Vagina (tissue), 2 donors: ENCODE measurements at places on chromosomes 3 and 15. TPM values are rescaled to one million over a fixed set of nuclear protein-coding genes. Genes with fewer than 3 reads are reported as not detected.

The LMOD3 gene
- total RNA-seq, result not detected

The SNURF gene
- 10.3 TPM for total RNA-seq

The TM4SF4 gene
- total RNA-seq, result not detected

The APH1B gene
- total RNA-seq, result 22.8 TPM

The DPPA2 gene
- total RNA-seq, result not detected

The AQP9 gene
- total RNA-seq, result 1.5 TPM

The FSIP1 gene
- total RNA-seq, result 0.98 TPM

The ANKUB1 gene
- not detected for total RNA-seq

The SAXO2 gene
- not detected for total RNA-seq

The SLCO2A1 gene
- total RNA-seq, result 40.3 TPM

The SLC24A5 gene
- not detected for total RNA-seq

The RASGRF1 gene
- total RNA-seq, result not detected

- no peak for DNase-seq
Observed at GRCh38 chr3:37491343-37491742, 317.0 kb upstream of the LRRFIP2 start.

DNA sequence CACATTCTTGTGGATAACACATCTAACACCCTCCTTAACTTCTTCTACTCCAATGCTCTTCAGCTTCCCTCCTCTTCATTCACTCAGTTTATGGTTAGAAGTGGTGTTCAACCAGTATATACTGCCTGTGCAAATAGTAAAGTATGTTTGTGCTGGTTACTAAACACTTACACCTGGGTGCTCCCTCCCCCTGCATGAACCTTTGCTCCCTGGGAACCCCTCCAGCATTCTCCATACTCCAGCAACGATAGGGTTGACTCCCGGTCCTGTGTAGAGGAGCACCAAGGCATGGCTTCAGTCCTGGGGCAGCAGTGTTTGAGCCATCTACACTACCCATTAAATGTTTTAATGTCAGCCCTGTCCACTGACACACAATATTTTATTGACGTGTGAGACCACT, 407.5 kb upstream of the DPH6 start:
- no peak for DNase-seq

DNA sequence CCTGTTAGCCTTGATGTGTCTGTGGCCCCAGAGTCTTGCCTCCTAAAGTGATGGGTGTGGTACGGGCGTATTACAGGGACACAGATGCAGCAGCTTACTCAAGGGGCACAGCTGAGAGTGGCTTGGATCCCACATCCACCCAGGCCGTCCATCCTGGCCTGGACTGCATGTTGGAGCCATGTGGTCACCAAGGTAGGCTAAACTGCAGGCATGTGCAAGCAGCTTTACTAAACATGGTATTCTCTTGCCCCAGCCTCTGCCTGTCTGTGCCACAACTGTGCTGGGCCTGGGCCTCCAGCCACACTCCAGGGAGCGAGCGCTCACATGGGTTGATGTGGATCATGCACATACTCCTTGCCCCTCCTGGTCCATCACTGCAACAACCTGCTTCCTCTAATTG, 6.1 kb upstream of the GPR62 start:
- no peak for DNase-seq

GRCh38 chr3:154791611-154792010, 288.5 kb upstream of the MME start:
- DNase-seq, result no peak

DNA sequence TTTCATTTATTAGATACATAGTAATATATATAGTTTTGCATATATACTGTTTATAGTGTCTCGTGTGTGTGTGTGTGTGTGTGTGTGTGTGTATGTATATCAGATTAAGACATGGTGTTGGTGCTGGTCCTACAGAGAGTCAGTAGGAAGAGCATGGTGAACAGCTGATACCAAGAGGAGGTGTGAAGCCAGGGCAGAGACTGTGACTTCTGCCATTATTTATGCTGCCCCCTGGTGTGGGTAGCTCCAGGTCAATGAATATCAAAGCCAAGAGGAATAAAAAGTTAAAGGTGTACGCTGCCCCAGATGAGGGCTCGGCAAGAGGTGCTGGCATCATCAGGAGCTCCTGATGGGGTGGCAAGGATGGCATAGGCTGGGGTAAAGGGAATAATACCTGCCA, 299.5 kb upstream of the RASGRP1 start:
- DNase-seq, result no peak

- DNase-seq, result no peak
Observed at GRCh38 chr3:147152476-147152875, 253.9 kb downstream of the ZIC4 start.

DNA sequence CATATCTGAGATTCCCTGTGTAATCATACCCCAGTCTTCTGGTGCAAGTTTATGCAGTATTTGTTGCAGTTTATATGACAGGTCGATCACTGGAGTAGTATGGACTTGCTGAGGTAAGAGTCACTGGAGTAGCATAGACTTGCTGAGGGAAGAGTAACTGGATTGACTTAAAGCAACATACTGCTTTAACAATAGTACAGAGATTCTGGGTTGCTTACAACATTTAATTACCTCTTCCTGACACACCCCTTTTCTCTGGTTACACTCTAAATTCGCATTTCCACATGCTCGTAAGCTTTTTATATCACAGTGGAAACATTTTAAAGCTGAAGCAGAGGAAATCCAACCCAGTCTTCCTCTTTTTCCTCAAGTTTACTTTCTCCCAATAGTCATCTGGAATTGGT, 11.8 kb downstream of the AAGAB start:
- DNase-seq, result no peak

DNA sequence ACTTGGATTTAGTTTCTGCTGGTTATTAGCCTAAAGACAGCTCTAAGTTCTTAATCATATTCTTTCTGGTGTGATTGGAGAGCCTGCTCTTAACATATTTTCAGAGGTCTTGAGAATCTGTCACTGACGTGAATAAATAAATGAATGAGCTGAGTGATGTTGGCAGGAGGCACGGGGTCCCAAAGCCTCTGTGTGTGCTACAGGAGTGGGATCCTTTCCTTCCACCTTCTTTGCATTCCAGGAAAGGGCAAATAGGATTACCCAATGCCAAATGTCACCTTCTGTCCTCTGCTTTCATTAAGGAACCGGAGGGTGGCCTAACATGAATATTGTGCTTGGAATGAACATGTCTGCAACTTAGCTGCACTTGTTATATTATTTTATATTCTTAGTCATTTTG, 53.1 kb downstream of the CD47 start:
- no peak for DNase-seq

DNA sequence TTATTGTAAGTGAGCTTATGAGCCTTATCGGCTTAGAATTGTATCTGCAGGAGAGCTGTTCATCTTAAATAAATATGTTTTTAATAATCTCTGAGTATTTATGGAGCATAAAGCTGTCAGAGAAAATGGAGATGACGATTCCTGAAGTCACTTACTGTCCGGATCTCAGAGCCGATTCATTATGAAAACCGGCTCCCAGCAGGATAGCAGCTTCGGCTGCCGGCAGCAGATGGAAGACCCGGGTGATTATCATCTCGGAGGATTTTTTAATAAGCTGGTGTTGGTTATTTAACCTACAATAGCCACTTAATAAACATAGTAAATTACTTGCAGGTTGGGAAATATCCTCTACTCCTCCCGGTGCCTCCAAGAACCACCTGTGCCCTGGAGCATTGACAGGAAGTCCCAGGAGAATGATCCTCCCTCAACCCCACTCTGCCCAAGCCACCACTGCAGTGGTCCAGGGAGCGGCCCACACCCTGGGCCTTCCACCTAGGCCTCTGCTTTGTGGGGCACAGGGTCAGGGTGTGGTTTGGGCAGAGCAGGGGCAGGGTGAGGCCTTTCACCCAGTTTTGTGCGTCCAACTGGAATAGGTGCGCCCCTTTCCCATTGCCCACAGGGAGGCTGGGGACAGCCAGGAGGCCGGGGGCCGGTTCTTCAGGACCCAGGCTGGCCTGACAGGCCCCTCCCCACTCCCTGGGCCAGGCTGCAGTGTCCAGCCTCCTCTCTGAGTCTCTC, 42.2 kb upstream of the PRR23E start:
- no peak for DNase-seq

- DNase-seq, result no peak
Observed at GRCh38 chr15:88029696-88030095, 226.8 kb downstream of the NTRK3 start.

- DNase-seq, result no peak
Observed at GRCh38 chr15:63323798-63324563, 46.6 kb downstream of the APH1B start.

GRCh38 chr15:92924216-92924615, 24.1 kb downstream of the CHD2 start:
- DNase-seq, result no peak

DNA sequence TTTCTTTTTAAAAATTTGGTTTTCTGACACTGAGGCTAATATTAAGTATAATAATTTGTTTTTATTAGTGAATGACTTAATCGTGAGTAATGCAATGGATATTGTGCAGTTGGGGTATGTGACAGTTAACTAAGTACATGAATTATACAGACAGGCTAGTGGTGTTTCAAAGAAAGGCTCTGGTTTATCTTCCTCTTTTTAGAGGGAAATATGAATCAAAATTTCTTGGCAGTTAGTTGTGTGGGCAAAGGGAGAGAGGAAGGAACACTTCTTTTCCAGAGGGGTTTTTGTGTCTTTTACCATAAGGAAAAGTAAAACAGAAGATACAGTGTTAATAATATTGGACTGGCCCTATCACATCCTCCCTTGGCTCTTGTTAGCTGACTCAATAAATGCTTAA, 2.7 kb downstream of the ZNF654 start:
- DNase-seq, result no peak

- no peak for DNase-seq
Observed at GRCh38 chr15:78037779-78038305, 39.7 kb downstream of the TBC1D2B start.

DNA sequence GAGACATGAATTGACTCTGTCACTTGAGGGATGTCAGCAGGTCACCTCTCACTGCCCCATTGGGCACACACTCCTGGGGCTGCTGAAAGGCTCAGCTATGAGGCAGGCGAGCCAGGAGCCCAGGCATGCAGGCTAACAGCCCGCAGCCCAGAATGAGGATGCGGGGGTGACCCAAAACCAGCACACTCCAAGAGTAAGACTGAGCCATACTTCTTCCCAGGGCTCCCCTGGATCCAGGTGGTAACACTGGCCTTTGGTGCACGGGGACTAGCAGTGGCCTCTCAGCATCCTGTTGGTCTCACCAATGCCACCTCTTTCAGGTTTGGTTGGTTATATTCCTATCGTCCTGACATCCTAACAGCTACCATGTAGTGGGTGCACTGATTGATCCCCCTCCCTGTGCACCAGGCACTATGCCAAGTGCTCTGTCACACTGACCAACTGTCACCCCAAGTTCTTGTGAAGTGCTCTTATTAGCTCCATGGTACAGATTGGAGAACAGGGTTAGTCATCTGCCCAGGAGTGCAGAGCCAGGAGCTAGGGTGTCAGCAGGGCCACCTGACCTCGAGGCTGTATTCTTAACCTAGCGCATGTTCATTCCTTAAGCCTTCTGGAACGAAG, 24.8 kb upstream of the SPTBN5 start:
- DNase-seq, result no peak

DNA sequence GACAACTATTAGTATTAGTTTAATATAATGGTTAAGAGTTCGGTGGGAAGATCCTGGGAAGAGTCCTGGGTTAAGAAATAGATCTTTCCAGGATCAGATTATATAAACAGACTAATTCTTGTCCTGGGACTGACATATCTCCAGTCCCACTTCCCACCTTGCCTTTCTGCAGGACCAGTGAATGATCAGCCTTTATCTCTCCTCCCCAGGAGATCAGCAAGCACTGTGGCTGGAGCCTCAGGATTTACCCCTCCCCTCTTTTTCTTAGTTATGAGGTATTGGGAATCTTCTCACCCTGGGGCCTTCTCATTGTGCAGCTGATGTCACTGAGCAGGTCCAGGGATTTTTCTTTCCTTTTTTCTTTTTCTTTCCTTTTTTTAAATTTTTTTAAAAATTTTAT, 135.7 kb upstream of the UMPS start:
- DNase-seq, result no peak

- DNase-seq, result peak; percentile 98
Observed at GRCh38 chr3:129490273-129490675, 38.2 kb upstream of the RHO start.

GRCh38 chr3:69305011-69305410, 80.9 kb downstream of the FRMD4B start:
- no peak for DNase-seq

DNA sequence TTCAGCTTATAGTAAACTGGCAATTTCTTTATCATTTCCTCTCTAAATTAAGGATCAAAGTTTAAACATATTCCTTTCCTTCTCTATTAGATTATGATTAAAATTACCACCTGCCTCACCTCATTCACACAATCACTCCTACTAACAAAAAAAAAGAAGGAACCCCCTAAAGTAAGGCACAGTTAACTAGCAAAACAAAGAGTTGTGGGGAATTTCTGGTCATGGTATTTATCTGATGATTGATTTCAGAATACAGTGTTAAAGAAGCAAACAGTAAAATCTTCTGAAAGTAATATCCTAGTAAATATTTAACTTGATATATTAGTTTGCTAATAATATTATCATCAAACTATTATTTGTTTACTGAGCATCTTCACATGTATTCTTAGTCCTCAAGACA, 8.8 kb downstream of the GBE1 start:
- DNase-seq, result no peak

DNA sequence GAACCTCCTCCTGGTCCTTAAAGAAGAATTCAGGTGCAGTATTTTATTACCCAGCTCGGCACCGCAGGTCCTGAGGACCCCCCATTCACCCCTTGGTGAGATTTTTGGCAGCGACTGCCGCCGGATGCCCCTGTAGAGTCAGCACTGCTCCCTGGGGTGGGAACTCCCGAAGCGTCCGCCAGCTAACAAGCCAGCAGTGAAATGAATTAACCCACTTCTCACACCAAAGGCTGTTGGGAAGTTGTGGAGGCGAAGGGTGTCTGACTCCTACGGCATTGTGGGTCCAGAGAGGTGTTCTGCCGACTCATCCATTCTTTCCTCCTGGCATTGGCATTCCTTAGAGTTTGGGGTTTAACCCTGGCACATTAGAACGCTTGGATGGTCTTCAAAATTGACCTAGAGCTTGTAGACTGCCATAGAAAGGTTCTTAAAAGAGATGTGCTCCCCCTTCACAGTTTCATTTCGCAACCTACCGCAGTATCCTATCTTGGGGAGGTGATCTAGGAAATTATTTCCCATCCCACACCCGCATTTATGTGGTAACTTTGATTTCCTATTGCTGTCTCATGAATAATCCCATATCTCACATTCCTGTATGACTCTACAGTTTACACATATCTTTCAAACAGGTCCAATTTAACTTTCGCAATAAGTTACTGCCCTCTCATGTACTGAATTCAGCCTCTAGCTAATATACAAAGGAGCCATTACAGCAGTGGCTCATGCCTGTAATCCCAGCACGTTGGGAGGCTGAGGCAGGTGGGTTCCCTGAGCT, 879 bp upstream of the EIF5A2 start:
- peak; percentile 87 for DNase-seq

GRCh38 chr3:29079358-29079757, 201.5 kb upstream of the RBMS3 start:
- no peak for DNase-seq

DNA sequence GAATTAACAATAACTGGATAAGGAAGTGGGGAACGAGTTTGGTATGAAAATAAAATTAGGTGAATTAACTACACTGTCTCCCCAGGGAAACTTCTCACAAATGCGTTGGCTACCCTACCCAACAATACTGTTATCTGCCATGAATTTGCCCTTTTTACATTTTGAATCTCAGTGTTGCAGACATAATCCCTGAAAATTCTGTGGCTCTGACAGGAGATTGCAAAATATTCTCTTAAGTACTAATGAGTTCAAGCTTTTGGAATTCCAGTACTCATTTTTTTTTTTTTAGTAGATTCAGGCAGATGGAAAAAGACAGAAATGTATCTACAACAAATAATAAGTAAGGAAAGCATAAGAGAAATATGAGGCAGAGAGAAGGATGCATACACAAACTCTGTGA, 332.6 kb downstream of the LSAMP start:
- DNase-seq, result no peak

- DNase-seq, result no peak
Observed at GRCh38 chr3:49410846-49411534, 786 bp downstream of the RHOA start.
